ENCODE measurements at places on chromosomes 11 and 22.

GRCh38 chr22:49997932-49998717 is 14.4 kb downstream of the IL17REL start:
- no peak for DNase-seq

DNA sequence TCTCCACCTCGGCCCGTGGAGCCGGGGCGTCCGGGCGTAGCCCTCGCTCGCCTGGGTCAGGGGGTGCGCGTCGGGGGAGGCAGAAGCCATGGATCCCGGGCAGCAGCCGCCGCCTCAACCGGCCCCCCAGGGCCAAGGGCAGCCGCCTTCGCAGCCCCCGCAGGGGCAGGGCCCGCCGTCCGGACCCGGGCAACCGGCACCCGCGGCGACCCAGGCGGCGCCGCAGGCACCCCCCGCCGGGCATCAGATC is 439 bp downstream of the YAP1 start:
- DNase-seq, result no peak

DNA sequence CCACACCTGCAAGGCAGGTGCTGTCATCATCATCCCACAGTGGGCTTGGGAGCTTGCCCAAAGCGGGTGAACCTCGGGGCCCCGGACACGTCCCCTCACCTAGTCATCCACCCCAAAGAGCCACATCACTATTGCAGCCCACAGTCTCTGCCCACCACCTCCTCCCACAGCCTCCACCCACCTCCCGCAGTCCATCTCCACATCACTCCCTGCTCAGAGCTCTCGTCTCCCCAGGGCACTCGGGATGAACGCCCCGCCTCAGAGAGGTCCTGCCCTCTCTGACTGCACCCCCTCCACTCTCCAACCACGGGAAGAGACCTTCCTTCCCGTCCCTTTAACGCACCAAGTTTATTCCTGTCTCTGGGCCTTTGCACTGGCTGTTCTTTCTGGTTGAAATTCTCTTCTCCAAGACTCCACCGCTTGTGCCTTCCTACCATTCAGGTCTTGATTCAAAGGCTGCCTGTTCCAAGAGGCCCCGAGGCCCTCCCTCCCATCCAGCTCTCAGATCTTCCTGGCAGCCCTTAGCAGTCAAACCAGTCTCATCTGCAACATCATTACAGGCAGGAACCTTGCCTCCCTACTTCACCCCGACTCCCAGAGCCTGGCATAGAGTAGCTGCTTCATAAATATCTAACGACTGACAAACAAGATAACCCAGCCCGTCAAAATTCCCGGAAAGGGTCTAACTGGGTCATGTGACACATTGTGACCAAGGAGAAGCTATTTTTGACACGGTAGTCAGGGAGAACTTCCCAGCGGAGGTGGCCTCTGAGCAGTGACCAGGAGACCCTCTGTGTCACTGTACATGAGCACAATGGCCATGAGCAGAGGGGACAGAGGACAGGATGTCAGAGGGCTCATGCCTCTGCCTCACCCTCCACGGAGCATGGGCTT is 11.1 kb downstream of the KCNJ4 start:
- no peak for DNase-seq

DNA sequence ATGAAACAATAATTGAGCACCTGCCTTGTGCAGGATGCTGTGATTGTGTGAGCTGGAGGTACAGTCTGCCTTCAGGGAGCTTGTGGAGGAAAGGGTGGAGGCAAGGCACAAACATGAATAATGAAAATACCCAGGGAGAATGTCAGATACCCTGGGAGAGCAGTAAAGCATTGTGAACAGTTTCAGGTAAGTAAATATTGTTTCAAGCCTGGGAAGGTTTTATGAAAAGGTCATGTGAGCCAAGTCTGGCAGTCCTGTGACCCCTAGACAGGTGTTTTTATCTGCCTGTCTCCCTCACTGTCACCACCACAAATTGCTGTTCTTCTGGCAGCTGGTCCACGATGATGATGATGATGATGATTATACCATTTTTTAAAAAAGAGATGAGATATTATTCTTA is 32.0 kb downstream of the SPECC1L start:
- DNase-seq, result no peak

DNA sequence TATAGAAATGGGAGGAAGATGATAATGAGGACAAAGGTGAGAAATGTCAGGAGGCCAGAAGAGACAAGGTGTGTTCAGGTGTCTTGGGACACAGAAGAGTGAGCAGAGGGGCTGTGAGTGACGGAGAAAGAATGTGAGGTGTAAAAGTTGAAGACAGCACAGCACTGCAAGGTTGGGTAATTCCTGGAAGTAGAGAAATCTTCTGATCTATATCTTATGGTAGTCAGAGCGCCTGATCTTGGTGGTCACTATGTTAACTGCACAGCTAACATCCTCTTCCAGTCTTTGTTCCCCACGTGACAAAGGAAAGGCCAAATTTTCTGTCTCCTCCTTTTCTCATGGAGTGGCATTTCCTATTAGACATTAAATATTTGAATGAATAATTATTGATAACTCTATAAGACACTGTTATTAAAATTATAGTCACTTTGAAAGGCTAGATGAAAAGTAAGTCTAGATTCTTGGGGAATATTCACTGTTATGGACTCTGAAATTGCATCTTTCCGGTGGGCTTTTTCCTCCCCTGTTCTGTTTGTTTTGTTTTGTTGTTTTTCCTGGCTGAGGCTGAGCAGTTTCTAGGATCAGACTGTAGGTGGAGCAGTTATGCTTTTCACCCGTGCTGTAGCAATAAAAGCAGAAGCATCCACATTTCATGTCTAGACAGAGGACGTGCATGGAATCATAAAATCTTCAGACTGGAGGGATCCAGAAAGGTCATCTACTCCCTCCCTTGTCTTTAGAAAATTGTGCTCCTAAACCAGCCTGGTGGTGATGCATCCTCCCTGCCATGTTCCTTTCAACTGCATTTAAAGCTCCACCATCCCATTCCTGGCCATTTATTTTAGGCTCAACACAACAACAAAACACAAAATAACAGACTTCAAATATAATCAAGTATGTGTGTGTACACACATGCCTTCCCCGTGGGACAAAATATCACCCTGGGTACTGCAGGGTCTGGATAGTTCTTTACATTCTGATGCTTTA is 26.6 kb downstream of the SC5D start:
- peak; percentile 68 for DNase-seq

GRCh38 chr22:29734838-29735237 is 15.0 kb downstream of the CABP7 start:
- no peak for DNase-seq

- peak; percentile 29 for DNase-seq
Measured at GRCh38 chr11:122293296-122294023, 177.4 kb upstream of the BLID start.

DNA sequence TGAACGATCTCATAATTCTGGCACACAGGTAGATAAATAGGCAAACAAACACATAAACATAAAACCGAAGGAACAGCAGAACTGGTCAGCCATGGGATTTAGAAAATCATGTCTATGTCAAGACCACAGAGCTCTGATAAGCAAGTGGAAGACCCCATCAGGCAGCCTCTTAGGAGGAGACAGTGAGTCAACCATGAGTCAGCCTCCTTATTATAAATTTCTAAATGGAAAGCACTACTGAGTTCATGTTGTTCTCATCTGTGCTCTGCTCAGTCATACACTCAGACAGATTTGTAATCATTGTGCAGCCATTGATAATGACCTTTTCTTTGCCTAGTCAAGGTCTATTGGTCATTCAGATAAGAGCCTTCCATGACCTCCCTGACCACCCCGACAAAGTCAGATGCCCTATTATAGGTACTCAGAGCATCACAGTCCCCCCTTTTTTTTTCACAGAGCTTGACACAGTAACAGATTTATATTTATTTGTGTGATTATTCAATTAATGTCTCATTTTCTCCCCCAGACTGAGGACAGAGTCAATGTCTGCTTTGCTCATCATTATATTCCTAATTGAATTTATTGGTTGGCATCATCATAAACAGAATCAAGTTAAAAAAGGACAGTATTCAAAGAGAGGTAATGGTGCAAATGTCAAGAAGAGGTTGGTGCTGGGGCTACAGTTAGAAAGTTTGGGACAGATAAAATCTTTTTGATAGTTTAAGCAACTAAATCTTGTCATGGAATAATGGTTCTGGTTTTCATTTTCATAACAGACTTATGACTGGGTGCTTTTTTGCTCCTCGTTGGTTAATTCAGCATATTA is 579.7 kb upstream of the CCDC90B start:
- DNase-seq, result peak; percentile 9

DNA sequence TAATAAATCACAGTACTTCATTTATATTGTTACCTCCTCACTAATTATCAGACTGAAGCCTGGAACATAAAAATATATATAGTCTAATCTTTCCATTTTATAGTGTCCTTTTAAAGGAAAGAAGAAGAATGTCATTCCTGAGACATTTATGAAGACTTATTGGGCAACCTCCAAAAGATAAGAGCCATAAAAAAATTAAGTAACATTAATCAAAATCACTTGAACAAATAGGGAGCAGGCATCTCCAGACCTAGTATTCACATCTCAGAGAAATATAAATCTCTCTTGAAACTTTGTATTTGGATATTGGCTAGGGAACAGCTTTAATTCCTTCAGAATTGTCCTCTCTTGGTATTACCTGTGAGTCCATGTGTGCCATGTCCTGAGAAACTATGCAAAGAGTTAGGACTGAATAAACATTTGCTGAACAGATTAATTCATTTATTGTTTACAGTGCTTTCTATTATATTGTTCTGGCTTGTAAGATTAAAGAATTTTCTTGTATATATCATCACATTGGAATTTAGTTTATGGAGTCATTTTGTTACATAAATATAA is 530.5 kb upstream of the LRRC4C start:
- DNase-seq, result no peak

DNA sequence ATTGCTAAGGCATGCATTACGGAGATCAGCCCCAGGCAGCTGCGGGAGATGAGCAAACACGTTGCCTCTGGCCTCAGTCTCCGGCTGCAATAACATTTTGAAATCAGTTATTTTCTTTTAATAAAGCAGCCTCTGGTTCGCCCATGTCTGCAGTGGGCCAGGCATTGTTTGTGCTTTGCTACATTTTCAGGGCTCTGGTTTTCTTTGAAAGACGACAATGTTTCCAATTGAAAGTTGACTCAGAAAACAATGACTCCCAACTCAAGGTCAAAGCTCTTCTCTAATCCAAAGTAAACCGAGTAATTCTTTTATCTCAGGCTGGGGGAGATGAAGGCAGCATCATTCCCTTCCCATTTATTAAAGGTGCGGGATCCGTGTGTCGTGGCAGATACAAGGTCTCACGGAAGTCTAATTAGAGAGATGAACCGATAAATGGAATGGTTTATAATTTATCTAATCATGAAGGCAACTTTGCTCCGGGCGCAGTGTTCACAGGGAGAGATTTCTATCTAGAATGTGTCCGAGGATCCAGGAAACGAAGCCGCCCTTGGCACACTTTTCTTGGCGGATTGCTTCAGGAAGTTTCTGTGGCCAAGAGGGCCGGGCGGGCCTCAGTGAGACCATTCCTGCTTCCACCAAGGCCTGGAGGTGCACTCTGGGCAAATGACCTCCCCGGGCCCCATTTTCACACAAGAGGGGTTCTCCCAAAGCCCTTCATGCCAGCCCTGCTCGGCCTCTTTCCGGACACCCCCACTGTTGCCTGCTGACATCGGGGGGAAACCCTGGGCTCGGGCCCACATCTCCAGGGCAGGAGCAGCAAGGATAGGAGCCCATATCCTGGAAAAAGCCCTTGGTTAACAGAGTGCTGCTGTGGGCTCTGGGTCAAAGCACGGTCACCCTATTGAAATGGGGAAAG is 811.4 kb downstream of the BRD1 start:
- DNase-seq, result no peak

DNA sequence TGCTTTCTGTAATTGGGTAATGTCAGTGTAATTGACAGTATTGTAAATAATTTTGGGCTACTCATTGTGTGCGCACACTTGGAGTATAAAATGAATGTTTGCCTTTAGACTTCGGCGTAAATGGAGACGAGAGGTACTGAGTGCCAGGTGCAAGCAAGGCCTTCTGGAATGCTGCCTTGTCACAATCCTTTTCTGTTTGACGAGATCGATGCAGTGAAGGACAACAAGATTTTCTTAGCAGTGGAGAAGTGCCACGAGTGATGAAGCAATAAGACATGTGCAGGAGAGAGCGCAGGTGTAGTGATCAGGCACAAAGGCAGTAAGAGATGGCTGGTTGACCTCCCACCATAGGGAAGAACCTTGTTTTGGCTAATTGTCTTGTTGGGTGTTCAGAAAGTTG is 67.5 kb downstream of the DDX10 start:
- no peak for DNase-seq

- DNase-seq, result no peak
Measured at GRCh38 chr11:22927793-22928192, 67.5 kb upstream of the CCDC179 start.

DNA sequence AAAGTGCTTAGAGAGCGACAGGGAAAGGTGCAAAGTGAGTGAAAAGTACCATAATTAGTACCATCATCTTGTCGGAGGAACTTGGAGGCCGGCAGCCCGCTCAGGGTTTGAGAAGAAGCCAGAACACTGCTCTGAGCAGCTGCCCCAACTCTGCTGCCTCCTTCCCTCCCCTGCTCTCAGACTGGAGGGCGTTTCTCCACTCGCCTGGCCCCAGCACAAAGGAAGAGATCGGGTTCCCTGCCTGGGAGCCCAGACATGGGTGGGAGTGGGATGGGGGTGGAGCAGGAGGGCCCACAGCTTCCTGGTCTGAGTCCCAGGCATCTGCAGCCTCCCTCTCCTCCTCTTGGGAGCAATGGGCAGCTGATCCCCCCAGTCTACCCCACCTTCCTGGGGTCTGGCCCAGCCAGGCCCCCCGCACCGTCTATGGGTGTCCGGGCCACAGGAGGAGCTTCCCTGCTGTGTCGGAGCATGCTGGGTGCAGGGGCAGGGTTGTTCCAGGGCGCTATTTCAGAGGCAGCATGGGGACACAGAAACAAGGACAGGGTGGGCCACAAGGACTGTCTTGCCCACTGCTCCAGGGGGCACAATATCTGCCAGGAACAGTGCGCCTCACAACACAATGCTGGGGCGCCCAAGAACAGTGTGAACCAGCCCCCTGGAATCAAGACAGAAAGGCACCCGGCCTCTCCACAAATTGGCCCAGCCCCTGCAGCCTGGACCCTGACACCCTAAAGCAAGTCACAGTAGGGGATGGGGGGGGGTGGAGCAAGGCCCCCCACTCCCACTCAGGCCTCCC is 4.8 kb downstream of the LIF start:
- no peak for DNase-seq

DNA sequence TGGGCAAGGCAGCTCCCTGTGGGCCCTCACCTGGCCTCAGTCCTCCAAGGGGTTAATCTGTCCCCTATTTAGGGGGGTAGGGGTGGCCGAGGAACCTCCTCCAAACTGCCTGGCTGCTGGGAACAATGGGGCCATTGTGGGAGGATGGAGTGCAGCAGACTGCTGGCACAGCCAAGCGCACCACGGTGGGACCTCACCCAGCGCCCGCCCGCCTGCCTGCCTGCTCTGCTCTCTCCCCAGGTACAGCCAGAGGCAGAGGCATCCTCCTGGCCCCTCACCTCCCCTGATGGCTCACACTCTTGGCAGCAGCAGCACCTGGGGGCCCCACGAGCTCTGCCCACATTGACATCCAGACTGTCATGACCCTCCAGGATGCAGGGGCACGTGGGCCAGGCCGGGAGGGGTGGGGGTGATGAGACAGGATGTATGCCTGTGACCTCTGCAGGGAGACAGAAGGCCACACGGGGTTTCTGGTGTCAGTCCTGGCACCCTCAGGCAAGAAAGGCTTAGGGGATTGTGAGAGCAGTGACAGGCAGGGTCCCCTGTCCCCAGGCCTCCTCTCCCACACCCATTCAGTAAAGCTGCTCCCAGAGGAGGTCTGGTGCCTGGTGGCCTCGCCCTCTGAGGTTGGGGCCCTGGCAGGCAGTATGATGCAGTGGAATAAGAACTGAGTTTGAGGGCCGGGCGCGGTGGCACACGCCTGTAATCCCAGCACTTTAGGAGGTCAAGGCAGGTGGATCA is 11.4 kb downstream of the BCL9L start:
- no peak for DNase-seq
